ENCODE measurements at places on chromosomes 2 and 18.

- DNase-seq: no peak
Observed at GRCh38 chr18:31598021-31598805, 6.5 kb downstream of the TTR start.

DNA sequence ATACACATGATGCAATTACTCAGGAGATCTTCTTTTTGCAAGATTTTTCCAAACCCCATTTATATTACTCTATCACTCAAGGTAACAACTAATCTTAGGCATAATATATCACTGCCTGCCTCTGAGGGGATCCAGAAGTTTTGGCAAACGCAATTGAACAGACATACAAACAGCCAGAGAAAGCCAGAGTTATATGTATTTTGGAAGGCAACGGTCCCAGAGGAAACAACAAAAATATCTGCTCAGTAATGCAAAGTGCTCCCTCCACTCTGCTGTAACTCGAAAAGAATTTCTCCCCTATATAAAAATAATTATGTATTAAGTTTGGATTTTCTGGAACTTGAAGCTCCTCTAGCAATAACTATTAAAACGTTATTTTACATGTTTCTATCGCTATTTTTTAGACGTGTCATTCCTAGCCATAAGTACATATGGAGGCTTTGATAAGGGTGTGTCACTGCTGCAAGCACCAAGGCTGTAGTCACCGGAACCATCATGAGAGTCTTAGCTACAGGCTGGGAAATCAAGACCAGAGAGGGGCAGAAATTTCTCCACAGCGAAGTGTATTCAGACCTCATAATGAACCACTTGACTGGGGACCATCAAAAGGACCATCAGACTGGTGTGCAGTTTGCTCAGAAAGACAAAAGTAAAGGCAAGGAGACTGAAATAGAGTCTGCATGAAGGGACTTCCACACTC is 3.7 kb upstream of the GKN1 start:
- no peak for DNase-seq

GRCh38 chr2:17662723-17663122 is 90.9 kb downstream of the SMC6 start:
- DNase-seq: no peak

- no peak for DNase-seq
Observed at GRCh38 chr2:224957540-224958461, 84.5 kb downstream of the DOCK10 start.

GRCh38 chr2:101106453-101107181 is 44.6 kb downstream of the TBC1D8 start:
- DNase-seq: no peak

DNA sequence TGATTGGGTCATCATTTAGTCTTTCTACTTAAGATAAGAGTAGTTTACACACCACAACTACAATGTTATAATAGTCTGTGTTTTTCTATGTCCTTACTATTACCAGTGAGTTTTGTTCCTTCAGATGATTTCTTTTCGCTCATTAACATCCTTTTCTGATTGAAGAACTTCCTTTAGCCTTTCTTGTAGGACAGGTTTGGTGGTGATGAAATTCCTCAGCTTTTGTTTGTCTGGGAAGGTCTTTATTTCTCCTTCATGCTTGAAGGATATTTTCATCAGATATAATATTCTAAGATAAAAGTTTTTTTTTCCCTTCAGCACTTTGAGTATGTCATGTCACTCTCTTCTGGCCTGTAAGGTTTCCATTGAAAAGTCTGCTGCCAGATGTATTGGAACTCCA is 38.0 kb upstream of the SLC16A14 start:
- no peak for DNase-seq

All from activated T-cell treated with anti-CD3 and anti-CD28 coated beads, Interleukin-2, amount 50 U/mL, for 72 hours (primary cell).